Neural cell (in vitro differentiated cells): ENCODE measurements at places on chromosomes 2 and 18. TPM values are rescaled to one million over a fixed set of nuclear protein-coding genes. Genes with fewer than 3 reads are reported as not detected.

Gene POTEI
- 0.25 and 0.48 TPM in 2 replicates for polyA plus RNA-seq

Gene WNT10A
- polyA plus RNA-seq, result 0.14 and 0.20 TPM in 2 replicates

Gene ACMSD
- not detected in 2 replicates for polyA plus RNA-seq

Gene TMEM131
- polyA plus RNA-seq, result 6.6 and 9.6 TPM in 2 replicates

Gene TXNDC2
- polyA plus RNA-seq, result 0.41 TPM in 1 of 2 replicates, not detected in the other

Gene FKBP1B
- polyA plus RNA-seq, result 154 and 183 TPM in 2 replicates

Gene RAB27B
- polyA plus RNA-seq, result 37.3 and 53.4 TPM in 2 replicates

Gene PLEK
- 0.07 and 0.10 TPM in 2 replicates for polyA plus RNA-seq

Gene RPRD1A
- polyA plus RNA-seq, result 129 and 136 TPM in 2 replicates

Gene ANKRD44
- polyA plus RNA-seq, result 60.2 and 94.3 TPM in 2 replicates

Gene CYRIA
- polyA plus RNA-seq, result 64.0 and 67.0 TPM in 2 replicates

Gene COL4A4
- 0.35 and 0.46 TPM in 2 replicates for polyA plus RNA-seq

Gene ARHGAP25
- not detected in 2 replicates for polyA plus RNA-seq

Gene SCYGR7
- not detected in 2 replicates for polyA plus RNA-seq

Gene ABCG5
- polyA plus RNA-seq, result 0.38 TPM in 1 of 2 replicates, not detected in the other

Gene NXPH2
- not detected in 2 replicates for polyA plus RNA-seq

Gene PDE1A
- 1.6 and 2.2 TPM in 2 replicates for polyA plus RNA-seq

Gene SLC38A11
- polyA plus RNA-seq, result not detected in 2 replicates

Gene TRIM43
- polyA plus RNA-seq, result not detected in 2 replicates

Gene AUP1
- polyA plus RNA-seq, result 153 and 163 TPM in 2 replicates

Gene CNRIP1
- polyA plus RNA-seq, result 26.7 and 28.2 TPM in 2 replicates

Gene AMER3
- 19.2 and 22.7 TPM in 2 replicates for polyA plus RNA-seq

Gene LIMS1
- polyA plus RNA-seq, result 8.2 and 12.3 TPM in 2 replicates

Gene CFC1
- polyA plus RNA-seq, result 22.4 and 29.9 TPM in 2 replicates

Gene PPP4R3B
- polyA plus RNA-seq, result 55.8 and 58.4 TPM in 2 replicates

Gene HOXD8
- not detected in 2 replicates for polyA plus RNA-seq

Gene SLC5A7
- polyA plus RNA-seq, result not detected in 2 replicates

Gene SH2D6
- not detected in 2 replicates for polyA plus RNA-seq

Gene KIAA2012
- polyA plus RNA-seq, result not detected in 2 replicates

Gene ASPRV1
- polyA plus RNA-seq, result 6.3 and 7.7 TPM in 2 replicates

Gene LYPD6B
- 0.68 and 7.7 TPM in 2 replicates for polyA plus RNA-seq

Gene VWC2L
- 0.31 and 1.3 TPM in 2 replicates for polyA plus RNA-seq

Gene FLACC1
- 1.3 and 1.8 TPM in 2 replicates for polyA plus RNA-seq

Gene SRSF7
- 278 and 286 TPM in 2 replicates for polyA plus RNA-seq
